H9 (cell line): ENCODE measurements at places on chromosomes 16 and 17. TPM values are rescaled to one million over a fixed set of nuclear protein-coding genes. Genes with fewer than 3 reads are reported as not detected.

DNA sequence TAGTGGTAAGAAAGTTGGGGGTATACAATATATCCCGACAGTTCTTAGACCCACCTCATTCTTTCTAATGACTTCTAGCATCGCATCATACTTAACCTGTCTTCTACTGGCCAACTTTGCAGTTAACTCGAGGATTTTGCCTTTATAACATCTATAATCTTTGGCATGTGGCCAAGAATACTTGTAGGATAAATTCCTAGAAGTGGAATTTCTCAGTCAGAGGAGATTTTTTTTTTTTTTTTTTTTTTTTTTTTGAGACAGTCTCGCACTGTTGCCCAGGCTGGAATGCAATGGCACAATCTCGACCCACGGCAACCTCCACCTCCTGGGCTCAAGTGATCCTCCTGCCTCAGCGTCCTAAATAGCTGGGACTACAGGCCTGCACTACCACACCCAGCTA lies 253.5 kb downstream of the MRTFB start:
- H3K27me3 ChIP-seq, result no peaks in the 10 kb centered on the region
- H3K4me3 ChIP-seq, result no peak overlapping the region
- peaks cover 25% of the 10 kb centered on the region for H3K36me3 ChIP-seq
- no peak overlapping the region for H3K27ac ChIP-seq
- no peaks in the 10 kb centered on the region for H3K4me1 ChIP-seq

DNA sequence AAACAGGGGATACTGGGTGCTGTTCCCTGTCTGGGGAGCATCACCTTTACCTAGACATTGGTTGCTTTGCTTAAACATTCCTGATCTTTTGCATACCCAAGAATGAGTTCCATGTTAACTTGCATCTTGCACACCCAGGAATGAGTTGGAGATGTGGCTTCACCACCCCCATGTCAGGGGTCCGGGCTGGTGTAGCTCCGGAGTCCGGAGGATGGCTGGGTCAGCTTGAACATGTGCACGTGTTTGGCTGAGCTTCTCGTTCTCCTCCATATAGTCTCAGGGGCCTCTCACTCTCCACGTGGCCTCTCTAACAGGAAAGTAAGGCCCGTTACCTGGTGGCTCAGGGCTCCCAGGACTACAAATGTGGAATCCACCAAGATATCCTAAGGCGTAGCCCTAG lies 18.2 kb upstream of the AMZ2 start:
- H3K36me3 ChIP-seq, result peaks cover 2% of the 10 kb centered on the region
- H3K4me3 ChIP-seq, result no peak overlapping the region
- no peak for DNase-seq
- H3K4me1 ChIP-seq, result no peaks in the 10 kb centered on the region

DNA sequence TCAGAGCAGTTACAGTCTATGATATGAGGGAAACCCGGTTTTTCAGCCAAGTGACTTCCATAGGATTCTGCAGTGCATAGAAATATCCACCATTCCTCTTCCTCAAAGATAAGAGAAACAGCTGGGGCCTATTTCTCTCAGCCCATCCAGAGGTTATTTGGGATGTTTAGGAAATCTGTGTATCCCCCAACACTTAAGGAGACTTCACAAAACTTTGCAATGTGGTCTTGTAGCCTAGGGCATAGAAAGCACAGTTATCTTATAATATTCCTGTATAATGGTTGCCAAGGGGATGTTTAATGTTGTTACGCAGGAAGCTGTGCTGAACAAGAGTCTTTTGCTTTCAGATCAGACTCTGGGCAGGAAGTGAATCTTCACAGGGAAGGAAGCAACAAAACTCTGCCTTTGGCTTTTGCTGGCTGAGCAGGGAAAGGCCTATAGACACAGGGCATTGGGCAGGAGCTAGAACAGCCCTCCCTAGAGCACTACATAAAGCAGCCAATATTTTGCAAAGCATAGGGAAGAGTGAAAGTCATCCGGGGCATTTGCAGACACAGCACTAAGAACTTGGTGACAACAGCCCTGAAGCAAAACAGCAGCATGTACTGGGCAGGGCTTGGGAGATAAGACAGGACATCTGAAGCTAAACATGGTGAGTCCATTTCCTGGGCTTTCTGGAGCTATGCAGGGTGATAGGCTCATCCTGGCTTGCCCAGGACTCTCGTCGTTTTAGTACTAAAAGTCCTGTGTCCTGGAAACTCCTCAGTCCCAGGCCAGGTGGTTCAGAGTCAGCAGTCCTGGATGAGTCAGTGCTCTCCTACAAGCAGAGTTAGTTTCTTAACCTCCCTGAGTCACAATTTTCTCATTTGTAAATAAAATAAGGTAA lies 18.7 kb upstream of the BEAN1 start:
- no peak for DNase-seq
- H3K36me3 ChIP-seq, result no peaks in the 10 kb centered on the region
- no peak overlapping the region for H3K4me3 ChIP-seq
- H3K4me1 ChIP-seq, result peaks cover 3% of the 10 kb centered on the region; the same call in 1 of the 2 replicates
- H3K27ac ChIP-seq, result no peak overlapping the region

DNA sequence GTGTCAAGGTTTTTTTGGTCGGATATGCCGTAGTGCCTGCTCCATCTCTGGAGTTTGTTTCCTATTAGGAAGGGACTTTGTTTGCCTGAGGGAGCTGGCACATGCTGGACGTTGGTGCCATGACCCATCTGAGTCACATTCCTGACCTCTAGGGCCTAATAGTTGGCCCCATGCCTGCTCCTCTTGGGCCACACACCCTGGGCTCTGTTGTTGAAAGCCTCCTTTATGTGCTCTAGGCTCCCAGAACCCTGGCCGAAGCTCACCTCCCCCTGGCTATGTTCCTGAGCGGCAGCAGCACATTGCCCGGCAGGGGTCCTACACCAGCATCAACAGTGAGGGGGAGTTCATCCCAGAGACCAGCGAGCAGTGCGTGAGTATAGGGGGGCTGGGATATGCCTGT lies 18.4 kb downstream of the LIMD2 start:
- H3K27me3 ChIP-seq, result no peaks in the 10 kb centered on the region
- no peak overlapping the region for H3K27ac ChIP-seq
- peaks cover 3% of the 10 kb centered on the region; the same call in 1 of the 2 replicates for H3K36me3 ChIP-seq
- H3K4me3 ChIP-seq, result no peak overlapping the region
- no peaks in the 10 kb centered on the region for H3K4me1 ChIP-seq
- no peak for DNase-seq

GRCh38 chr17:8060274-8060673 lies 21.4 kb downstream of the ALOX15B start:
- H3K27ac ChIP-seq, result no peak overlapping the region
- H3K4me3 ChIP-seq, result no peak overlapping the region
- peak; percentile 76 for DNase-seq
- peaks cover 3% of the 10 kb centered on the region; the same call in 1 of the 2 replicates for H3K4me1 ChIP-seq

- H3K27me3 ChIP-seq, result no peaks in the 10 kb centered on the region; the same call in 1 of the 2 replicates
- no peak overlapping the region for H3K4me3 ChIP-seq
- H3K27ac ChIP-seq, result no peak overlapping the region
- no peak for DNase-seq
- no peaks in the 10 kb centered on the region for H3K36me3 ChIP-seq
- H3K4me1 ChIP-seq, result no peaks in the 10 kb centered on the region
Observed at GRCh38 chr17:78642707-78643106, 65.5 kb upstream of the DNAH17 start.

DNA sequence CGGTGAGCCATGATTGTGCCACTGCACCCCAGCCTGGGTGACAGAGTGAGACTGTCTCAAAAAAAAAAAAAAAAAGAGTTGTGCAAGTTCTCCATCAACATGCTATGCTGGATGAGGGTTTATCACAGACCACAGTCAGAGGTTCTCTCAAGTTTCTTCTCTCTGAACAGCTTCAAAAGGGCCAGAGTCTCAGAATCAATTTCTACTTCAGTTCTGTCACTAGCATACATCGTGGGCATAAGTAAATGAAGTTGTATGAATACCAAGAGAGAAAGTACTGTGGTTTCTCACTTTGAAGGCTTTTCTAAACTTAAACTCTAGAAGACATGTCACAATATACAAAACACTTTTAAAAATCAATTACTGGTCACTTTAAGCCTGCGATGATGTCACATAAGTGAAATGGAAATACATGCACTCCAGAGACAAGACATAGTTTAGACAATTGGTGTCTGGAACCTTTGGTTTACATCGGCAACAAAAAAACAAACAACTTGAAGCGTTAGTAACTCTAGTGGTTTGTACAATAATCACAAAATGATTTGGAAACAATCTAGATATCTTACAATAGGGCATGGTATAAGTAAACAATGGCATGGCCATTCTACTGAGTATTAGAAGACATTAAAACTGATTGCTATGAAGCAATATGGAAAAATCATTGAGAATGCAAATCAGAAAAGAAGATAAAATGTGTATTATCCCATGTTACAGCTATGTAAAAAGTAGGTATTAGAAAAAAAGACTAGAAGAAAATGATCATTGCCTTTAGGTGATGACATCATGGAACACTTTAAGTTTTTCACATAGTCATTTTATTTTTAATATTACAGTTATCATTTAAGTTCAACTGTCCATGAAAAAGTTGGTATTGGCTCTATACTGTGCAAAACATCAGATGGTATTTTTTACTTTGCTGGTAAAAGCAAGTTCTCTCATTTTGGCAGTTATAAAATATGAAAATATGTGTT lies 232.3 kb downstream of the ZFHX3 start:
- no peaks in the 10 kb centered on the region for H3K27me3 ChIP-seq
- no peak overlapping the region for H3K4me3 ChIP-seq

GRCh38 chr17:67696347-67696746 lies 21.4 kb upstream of the NOL11 start:
- H3K27me3 ChIP-seq, result no peaks in the 10 kb centered on the region
- 0 out of 2 replicates have a peak, but pooled peaks cover 2% of the 10 kb centered on the region for H3K4me1 ChIP-seq
- H3K27ac ChIP-seq, result no peak overlapping the region
- DNase-seq, result no peak

DNA sequence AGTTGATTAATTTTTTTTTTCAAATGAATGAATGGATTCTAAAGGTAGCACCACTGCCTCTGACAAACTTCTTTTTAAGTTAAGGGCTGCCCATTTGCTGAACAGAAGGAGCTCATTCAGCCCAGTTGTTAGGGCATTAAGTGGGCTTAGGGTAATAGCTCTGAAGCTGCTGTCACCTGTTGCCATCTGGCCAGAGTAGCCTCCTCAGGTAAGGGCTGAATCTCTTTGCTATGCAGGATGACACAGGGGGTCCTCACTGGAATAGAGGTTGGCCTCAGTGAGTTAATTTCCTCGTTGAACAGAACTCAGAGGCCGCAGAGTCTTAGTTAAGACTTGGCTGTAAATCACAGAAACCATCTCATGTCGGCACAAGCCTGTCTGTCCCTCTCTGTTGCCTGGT lies 232.8 kb downstream of the CCDC182 start:
- H3K27ac ChIP-seq, result no peak overlapping the region
- H3K4me3 ChIP-seq, result no peak overlapping the region
- no peak for DNase-seq
- H3K27me3 ChIP-seq, result no peaks in the 10 kb centered on the region
- H3K36me3 ChIP-seq, result peaks cover 14% of the 10 kb centered on the region

- DNase-seq, result no peak
- no peaks in the 10 kb centered on the region; the same call in 1 of the 2 replicates for H3K4me1 ChIP-seq
- no peak overlapping the region for H3K4me3 ChIP-seq
- H3K27ac ChIP-seq, result no peak overlapping the region
- H3K36me3 ChIP-seq, result no peaks in the 10 kb centered on the region
Observed at GRCh38 chr17:63934183-63935112, 2.3 kb upstream of the CD79B start.

- H3K4me1 ChIP-seq, result no peaks in the 10 kb centered on the region
- no peak overlapping the region for H3K27ac ChIP-seq
- no peaks in the 10 kb centered on the region for H3K27me3 ChIP-seq
- no peak overlapping the region; the same call in 2 of the 3 replicates for H3K4me3 ChIP-seq
- DNase-seq, result peak; percentile 77
Observed at GRCh38 chr17:12545877-12546513, 119.7 kb upstream of the MYOCD start.

GRCh38 chr17:17685775-17686291 lies 4.6 kb downstream of the RAI1 start:
- H3K4me3 ChIP-seq, result peak overlapping the region; percentile 19; the same call in 1 of the 3 replicates
- no peaks in the 10 kb centered on the region for H3K36me3 ChIP-seq
- H3K27ac ChIP-seq, result no peak overlapping the region
- H3K4me1 ChIP-seq, result peaks cover 8% of the 10 kb centered on the region; the same call in 1 of the 2 replicates

DNA sequence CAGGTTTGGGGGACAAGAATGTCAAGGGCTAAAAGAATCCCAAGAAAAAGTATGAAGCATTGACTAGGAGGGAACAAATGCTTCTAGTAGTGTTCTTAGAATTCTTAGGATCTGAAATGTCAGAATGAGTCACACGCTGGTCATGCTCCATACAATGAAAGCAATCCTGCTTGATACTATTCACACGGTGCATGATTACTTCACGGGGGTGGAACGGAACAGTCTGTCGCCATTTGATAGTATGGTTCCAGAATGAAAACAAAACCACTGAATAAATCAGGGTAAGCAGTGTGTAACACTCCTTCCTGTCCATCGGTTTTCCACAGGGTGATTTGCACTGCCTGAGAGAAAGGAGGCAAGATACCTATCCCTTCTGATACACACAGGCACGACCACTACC lies 22.9 kb upstream of the YWHAE start:
- no peaks in the 10 kb centered on the region for H3K27me3 ChIP-seq
- no peak for DNase-seq
- H3K4me1 ChIP-seq, result no peaks in the 10 kb centered on the region

- DNase-seq, result no peak
- H3K4me1 ChIP-seq, result no peaks in the 10 kb centered on the region
- no peak overlapping the region for H3K4me3 ChIP-seq
- H3K36me3 ChIP-seq, result no peaks in the 10 kb centered on the region
Observed at GRCh38 chr17:68822719-68823289, 132.4 kb downstream of the ABCA8 start.

GRCh38 chr16:68146585-68146984 lies 61.4 kb downstream of the NFATC3 start:
- no peaks in the 10 kb centered on the region for H3K36me3 ChIP-seq
- no peaks in the 10 kb centered on the region for H3K27me3 ChIP-seq
- no peaks in the 10 kb centered on the region for H3K4me1 ChIP-seq

The BCL6B gene
- 3.3 and 4.9 TPM in 2 replicates for total RNA-seq

The TMC8 gene
- total RNA-seq, result 1.0 and 1.9 TPM in 2 replicates

The RAB26 gene
- 2.4 and 3.0 TPM in 2 replicates for total RNA-seq

The TBC1D3I gene
- total RNA-seq, result 0.35 TPM in 1 of 2 replicates, not detected in the other

The HMOX2 gene
- total RNA-seq, result 44.4 and 45.7 TPM in 2 replicates

The TBC1D3C gene
- not detected in 2 replicates for total RNA-seq

The CACNG3 gene
- not detected in 2 replicates for total RNA-seq

The HOXB6 gene
- not detected in 2 replicates for total RNA-seq

The ATP1B2 gene
- total RNA-seq, result 15.4 and 16.2 TPM in 2 replicates

The PRR29 gene
- 0.87 and 1.5 TPM in 2 replicates for total RNA-seq

The KRTAP4-9 gene
- total RNA-seq, result not detected in 2 replicates

The KRTAP4-3 gene
- total RNA-seq, result not detected in 2 replicates

The PROCA1 gene
- 14.2 and 15.0 TPM in 2 replicates for total RNA-seq

The NOTUM gene
- 2.0 and 2.1 TPM in 2 replicates for total RNA-seq
